ENCODE measurements at places on chromosomes 1 and 21.
A peak's percentile ranks its signal among the peaks of the same experiment; 100 is the strongest.

DNA sequence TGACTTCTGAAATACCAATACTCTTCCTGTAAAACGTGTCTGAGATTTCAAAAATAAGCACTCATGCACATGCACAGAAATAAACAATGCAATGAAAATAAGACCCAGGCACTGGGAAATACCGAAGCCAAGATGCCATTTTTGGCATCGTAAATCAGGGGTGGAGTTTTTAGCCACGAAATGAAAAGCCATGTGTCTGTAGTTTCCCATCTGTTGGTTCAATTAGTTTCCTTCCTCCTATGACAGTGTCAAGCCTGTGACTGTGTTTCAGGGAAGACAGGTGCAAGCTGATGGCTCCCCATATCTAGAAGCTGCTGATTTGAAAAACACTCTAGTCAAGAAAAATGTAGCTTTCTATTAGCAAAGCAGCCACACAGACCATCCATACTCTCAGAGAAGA is 480.4 kb upstream of the CAMK1G start:
- no peak for DNase-seq

- DNase-seq = no peak
Measured at GRCh38 chr1:55061000-55061705, 21.8 kb downstream of the PCSK9 start.

- peak; percentile 49 for DNase-seq
Measured at GRCh38 chr1:155051777-155052398, 772 bp downstream of the ADAM15 start.

DNA sequence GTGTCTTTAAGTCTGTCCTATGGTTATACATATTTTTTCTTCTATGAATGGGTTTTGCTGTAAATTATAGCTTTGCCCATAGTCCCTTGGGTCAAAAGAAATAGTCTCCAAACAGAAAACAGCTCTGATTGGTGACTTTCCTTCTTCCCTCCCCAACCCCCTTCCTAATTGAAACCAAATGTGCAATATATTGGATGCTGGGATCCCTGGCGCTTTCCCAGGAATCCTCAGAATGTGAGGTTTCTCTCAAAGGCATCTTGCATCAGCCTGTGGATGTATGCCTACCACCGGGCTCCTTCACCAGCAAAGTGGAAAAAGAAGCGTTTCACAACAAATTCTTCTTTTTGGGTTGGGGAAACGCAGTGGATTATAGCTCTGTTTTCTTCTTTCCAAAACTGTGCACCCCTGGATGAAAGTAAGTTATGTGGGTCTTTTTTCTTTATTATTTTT is at the start of gene DDR2:
DDR2 (plus strand) TSS at position 248 of the 450 bp plus-strand sequence. CDS start 86,600 bp downstream, outside the sequence.
- DNase-seq = no peak

DNA sequence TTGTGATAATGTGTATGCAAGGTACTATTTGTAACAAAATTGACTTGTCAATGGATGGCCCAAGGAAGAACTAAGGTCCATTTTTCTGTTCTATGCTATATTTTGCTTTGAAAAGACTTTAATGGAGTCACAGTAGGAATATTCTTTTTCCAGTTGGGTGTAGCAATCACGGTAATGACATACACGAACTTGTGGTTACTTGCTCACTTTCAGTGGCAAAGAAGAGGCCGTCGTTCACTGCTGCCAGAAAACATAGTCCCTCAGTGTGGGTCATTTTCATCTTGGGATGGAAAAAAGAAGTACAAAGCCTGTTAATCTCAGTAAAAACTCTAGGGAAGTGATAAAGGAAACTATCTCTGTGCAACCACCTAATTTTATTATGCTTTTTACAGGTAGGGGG is 47.8 kb upstream of the LAMC2 start:
- DNase-seq = no peak

DNA sequence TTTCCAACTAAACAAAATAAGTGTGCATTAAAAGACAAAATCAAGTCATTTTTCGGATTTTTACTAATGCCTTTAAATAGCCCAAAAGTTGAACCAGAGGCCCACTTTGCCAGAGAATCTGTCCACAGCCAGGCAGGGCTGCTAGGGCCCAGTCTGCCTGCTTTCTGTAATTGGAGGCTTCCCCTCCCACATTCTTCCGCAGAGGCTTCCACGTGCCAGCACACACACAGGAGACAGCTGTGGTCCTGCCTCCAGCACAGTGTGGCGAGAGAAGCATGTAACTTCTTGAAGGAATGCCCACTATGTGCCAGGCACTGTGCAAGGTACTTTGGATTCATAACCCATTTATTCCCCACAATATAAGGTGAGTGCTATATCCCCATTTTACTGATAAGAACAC is 11.3 kb upstream of the PDZK1IP1 start:
- DNase-seq = no peak

- DNase-seq = no peak
Measured at GRCh38 chr1:225689882-225690459, 37.0 kb upstream of the ENAH start.

- no peak for DNase-seq
Measured at GRCh38 chr1:172810480-172811175, 151.7 kb downstream of the FASLG start.

DNA sequence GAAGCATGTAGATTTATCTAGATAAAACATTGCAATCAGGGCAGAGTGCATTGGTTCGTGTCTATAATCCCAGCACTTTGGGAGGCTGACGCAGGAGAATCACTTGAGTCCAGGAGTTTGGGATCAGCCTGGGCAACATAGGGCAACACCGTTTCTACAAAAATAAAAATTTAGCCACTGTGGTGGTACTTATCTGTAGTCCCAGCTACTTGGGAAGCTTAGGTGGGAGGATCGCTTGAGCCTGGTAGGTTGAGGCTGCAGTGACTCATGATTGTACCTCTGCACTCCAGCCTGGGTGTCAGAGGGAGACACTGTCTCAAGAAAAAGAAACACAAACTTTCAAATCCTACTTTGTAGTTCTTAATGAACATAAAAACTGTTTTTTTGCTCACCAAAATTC is 64.2 kb upstream of the RCC1 start:
- no peak for DNase-seq

- DNase-seq = no peak
Measured at GRCh38 chr1:57017200-57017599, 51.4 kb upstream of the C8B start.

Measured in stimulated activated CD8-positive, alpha-beta memory T cell treated with anti-CD3 and anti-CD28 coated beads, Interleukin-7, amount 100 ng/mL, for 4 hours (primary cell).